ENCODE measurements at places on chromosomes 11 and 22.

GRCh38 chr22:21681566-21682370 lies 16.0 kb downstream of the PPIL2 start:
- DNase-seq = no peak

GRCh38 chr11:19437760-19438159 lies 197.0 kb upstream of the E2F8 start:
- DNase-seq = no peak

- no peak for DNase-seq
Observed at GRCh38 chr11:117313828-117314768, 2.0 kb downstream of the BACE1 start.

DNA sequence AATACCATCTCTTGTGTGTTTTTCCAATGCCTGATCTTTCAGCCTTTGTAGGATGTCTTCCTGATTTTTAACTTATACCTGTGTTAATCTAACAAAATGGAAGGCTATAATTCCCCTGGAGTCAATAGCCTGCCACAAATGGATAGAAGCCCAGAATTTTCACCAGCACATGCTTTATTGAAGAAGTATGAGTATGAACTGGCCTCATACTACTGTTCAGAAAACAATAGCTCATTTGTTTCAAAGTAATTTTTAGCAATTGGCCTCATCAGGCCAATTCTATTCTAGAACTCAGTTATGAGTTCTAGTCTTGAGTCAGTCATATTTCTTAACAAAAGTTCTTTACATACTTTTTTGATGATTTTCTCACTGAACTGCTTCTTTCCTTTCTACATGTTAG lies 40.6 kb upstream of the SLC37A2 start:
- DNase-seq = no peak

- DNase-seq = peak; percentile 21
Observed at GRCh38 chr22:35835998-35836691, 118.5 kb downstream of the APOL5 start.

DNA sequence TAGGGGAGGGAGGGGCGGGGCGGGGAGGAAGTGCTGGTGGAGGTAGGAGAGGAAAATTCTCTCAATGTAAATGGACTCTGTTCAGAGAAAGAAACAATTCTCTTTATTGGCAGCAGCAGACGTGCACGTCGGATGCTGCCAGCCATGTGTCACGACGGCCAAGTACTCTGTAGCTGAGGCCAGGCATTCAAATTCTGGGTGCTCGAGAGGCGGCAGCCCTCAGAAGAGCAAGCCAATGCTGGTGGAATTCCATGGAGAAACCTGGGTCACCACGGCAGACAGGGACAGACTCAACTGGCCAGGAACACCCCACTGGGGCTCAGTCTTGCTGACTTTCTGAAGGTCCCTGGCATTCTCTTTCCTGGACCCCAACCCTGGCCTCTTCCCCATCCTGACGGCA lies 90.8 kb downstream of the ABTB2 start:
- no peak for DNase-seq

DNA sequence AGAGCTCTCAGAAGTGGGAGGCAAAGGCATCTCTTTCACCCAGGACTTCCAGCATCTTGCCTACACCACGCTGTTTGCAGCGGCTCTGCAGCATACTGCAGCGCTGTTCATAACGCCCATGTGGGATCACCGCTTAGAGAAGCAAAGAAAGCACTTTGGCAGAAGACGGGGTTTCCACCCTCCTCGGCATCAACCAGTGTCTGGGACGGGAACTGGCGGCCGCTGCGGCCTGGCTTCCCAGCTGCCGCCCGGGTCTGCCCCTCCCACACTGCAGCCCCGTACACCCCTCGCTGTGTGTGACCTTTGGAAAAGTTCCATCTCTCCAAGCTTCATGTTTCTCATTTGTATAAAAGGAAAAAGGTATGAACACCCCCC lies 545 bp upstream of the TIRAP start:
- peak; percentile 69 for DNase-seq

GRCh38 chr22:36014546-36015074 lies 14.0 kb downstream of the RBFOX2 start:
- DNase-seq = no peak

DNA sequence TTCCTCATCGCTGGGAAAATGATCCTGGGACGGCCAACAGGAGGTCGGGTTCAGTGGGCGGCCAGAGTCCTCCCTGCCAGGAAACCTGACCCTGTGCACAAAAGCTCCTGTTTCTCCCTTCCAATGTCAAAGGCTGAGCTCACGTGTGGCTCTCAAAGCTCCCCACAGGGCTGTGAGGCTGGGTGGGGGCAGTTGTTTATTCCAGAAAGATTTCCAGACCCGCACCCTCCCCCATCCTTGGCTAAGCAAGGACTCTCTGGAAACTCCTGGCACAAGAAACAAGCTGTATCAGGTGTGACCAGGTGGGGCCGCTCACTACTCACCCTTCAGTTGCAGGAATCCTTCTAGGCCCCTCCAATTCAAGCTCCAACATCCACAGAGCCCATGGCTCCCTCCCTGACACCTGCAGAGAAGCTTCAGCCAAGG lies 131.9 kb downstream of the SHANK2 start:
- DNase-seq = peak; percentile 10

DNA sequence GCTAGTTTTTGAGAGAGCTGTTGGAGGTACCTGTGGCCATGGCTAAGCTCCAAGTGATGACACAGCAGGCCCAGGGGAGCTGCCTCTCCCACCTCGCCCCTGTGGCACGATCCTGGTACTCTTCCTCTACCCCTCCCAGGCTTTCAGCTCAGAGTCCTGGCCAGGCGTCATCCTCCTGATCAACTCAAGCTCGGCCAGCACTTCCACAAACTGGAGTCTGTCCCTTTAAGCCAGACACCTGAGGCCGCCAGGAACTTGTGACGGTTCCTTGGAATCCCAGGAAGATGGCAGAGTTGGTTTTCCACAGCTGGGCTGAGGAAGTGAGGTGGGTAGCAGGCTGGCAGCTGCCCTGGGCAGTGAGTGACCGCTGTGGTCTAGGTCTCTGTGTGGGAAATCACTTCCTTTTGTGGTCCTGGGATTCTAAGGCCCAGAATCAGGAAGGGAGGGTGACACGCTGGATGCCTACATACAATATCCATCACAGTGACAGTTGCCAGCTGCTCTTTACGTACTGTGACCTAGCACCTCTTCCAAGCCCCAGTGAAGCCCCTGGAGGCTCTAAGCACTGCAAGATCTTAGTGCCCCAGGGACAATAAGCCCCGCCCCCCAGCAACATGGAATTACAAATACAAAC lies 3.2 kb upstream of the CST6 start:
- DNase-seq = no peak

GRCh38 chr11:45067966-45068365 lies 78.5 kb upstream of the PRDM11 start:
- no peak for DNase-seq

DNA sequence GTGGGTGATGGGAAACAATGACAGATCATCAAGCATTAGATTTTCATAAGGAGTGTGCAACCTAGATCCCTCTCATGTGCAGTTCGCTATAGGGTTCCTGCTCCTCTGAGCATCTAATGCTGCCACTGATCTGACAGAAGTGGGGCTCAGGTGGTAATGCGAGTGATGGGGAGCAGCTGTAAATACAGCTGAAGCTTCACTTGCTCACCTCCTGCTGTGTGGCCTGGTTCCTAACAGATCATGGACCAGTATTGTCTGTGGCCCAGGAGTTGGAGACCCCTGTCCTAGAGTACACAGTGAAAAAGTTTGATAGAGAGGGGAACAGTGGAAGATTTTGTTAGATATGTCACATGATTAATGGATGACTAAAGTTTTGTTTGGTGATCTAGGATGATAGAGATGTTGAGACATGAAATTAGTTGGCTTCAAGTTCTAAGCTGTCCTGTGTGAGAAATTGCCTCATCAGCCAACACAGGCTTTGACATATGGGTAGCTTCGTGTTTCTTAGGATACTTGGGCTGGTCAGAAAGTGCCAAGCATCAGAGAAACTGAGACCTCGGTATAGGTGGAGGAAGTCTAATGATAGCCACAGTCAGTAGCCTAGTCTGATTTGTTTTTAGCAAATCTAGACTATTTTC lies 47.4 kb downstream of the ARHGEF12 start:
- DNase-seq = no peak

- no peak for DNase-seq
Observed at GRCh38 chr11:67665541-67666302, 8.7 kb downstream of the ALDH3B2 start.

- DNase-seq = no peak
Observed at GRCh38 chr11:1600626-1601025, 2.5 kb upstream of the KRTAP5-2 start.

DNA sequence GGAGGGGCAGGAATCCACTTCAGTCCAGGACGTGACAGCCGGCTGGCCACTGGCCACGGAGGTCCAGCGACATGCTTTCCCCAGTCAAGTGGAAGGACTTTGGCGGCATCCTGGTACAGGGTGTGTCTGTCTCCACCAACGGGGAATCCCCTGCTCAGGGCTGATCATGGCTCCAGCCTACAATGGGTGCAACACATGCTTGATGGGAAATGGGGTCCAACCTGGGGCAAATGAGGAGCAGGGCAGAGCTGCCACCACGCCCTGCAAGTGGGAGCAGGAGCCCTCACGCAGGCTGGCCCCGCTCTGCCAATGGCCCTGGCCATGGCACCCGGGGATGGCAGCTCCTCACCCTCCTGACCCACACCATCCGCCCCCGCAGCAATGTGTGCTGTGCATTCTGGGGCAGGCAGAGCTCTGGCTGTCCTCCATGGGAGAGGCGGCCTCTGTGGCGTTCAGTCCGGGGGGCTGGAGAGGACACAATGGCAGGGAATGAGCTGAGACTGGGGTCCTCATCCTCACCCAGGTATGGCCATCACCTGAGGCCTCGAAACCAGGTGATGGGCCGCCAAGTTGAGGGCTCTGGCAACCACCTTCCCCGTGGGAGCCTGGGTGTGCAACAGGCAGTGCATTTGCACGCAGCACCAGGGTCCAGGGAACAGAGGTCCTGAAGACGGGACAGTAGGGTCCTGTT lies 5.8 kb upstream of the SEPTIN5 start:
- DNase-seq = no peak

- no peak for DNase-seq
Observed at GRCh38 chr22:49774046-49774445, 53.6 kb downstream of the BRD1 start.

- no peak for DNase-seq
Observed at GRCh38 chr11:130403271-130403804, 25.1 kb downstream of the ADAMTS8 start.

- DNase-seq = no peak
Observed at GRCh38 chr11:403021-403760, 9.2 kb downstream of the PKP3 start.

GRCh38 chr22:19080853-19081252 lies 41.4 kb downstream of the DGCR2 start:
- no peak for DNase-seq

DNA sequence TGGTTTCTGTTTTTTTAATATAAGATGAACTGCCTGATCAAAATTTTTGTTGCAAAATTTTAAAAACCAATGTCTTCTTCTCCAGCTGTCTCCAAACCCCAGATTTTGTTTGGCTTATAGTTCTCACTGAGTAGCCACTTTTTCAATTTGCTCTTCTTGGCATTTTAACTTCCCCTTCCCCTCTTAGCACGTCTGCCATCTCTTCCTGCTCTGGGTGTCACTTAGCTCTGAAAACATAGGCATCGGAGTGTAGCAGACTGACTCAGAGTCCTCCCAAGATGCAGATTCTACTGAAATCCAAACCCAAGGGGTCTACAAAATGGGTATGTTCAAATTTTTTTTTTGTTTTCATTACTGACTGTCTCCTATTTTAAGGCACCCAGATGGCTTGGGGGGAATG lies 270.3 kb upstream of the KIRREL3 start:
- DNase-seq = no peak

DNA sequence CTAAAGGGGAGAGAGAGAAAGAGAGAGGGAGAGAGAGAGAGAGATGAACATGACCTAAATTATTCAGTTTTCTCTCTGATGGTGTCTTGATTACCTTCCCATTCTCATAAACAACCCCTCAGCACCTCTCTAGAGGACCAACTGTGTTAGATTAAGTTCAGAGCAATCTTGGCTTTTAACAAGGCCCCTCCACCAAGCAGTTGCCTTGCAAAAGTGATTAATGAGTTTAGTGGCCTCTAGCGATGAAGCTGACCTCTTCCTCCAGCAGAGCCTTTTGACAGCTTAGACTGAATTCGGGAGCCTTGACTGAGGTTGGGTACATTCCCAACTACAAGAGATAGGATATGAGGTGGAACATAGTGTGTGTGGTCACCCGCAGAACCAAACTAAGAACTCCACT lies 66.1 kb downstream of the ARL14EP start:
- DNase-seq = no peak

DNA sequence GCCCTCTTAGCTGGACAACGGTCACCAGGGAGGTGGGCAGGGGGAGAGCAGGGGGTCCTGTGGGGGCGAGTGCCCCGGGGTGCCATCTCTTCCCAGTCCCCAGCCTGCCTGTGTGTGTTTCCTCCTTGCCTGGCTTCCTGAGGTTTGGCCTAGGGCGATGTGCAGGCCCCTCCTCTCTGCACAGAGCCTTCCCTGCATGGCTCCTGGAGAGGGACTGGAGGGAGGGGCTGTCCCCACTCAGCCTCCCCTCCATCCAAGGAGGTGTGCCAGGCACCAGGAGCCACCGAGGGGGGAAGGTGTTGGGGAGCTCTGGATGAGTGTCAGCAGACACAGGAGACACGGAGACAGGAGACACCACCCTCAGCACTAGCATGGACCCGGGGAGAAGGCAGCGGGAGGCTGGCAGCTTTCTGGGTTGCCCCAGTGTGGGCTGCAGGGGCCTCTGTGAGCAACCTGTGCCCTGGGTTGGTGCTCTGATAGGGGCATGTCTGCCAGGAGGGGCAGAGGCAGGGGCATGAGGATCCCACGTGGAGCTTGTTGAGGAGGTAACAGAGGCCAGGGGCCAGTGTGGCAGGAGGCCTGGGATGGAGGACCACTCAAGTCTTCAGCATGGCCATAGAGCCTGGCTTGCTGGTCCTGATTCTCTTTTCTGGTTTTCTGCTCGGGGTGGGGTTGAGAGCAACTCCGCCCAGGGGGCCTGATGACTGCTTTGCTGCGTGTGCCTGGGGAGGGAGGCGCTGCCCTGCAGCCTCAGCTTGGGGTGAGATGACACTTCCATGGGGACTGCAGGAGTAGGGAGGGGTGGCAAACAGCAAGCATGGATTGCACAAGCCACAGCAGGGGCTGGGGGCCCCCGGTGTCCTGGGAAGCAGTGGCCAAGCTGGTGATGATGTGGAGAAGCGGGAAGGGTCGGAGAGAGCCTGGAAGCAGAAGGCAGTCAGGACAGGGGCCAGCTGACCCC lies 78.8 kb downstream of the ST3GAL4 start:
- DNase-seq = no peak

- no peak for DNase-seq
Observed at GRCh38 chr11:34433899-34434298, 4.8 kb upstream of the CAT start.

DNA sequence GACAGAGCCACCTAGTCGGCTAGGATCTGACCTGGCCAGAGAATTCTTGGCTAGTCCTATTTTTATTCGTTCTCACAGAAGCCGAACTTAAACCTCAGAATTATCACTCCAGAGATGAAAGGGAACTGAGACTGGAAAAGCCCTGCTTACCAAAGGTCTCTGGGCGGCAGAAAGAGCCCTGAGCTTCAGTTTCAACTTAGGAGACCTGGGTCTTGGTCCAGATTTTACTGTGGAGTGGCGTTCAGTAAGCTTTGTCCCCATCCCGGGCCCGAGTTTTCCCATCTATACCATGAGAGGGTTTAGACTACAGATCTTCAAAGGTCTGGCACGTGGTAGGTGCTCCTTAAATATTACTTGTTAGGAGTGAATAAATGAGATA lies 516 bp downstream of the NEU3 start:
- DNase-seq = peak; percentile 24

- no peak for DNase-seq
Observed at GRCh38 chr11:78074756-78075155, 4.9 kb downstream of the NDUFC2 start.

- DNase-seq = no peak
Observed at GRCh38 chr11:125080531-125080911, 17.4 kb downstream of the SLC37A2 start.

Data from hematopoietic multipotent progenitor cell treated with erythropoietin and hydrocortisone succinate and interleukin-3 and kit ligand, for 4 days (in vitro differentiated cells).